ENCODE measurements at places on chromosomes 5 and 9. TPM values are rescaled to one million over a fixed set of nuclear protein-coding genes. Genes with fewer than 3 reads are reported as not detected.
A peak's percentile ranks its signal among the peaks of the same experiment; 100 is the strongest.

ODF2 gene
- polyA plus RNA-seq: 54.5 TPM

ADAMTS13 gene
- polyA plus RNA-seq: 9.8 TPM

BRINP1 gene
- 0.14 TPM for polyA plus RNA-seq

FPGS gene
- 35.5 TPM for polyA plus RNA-seq

DNA sequence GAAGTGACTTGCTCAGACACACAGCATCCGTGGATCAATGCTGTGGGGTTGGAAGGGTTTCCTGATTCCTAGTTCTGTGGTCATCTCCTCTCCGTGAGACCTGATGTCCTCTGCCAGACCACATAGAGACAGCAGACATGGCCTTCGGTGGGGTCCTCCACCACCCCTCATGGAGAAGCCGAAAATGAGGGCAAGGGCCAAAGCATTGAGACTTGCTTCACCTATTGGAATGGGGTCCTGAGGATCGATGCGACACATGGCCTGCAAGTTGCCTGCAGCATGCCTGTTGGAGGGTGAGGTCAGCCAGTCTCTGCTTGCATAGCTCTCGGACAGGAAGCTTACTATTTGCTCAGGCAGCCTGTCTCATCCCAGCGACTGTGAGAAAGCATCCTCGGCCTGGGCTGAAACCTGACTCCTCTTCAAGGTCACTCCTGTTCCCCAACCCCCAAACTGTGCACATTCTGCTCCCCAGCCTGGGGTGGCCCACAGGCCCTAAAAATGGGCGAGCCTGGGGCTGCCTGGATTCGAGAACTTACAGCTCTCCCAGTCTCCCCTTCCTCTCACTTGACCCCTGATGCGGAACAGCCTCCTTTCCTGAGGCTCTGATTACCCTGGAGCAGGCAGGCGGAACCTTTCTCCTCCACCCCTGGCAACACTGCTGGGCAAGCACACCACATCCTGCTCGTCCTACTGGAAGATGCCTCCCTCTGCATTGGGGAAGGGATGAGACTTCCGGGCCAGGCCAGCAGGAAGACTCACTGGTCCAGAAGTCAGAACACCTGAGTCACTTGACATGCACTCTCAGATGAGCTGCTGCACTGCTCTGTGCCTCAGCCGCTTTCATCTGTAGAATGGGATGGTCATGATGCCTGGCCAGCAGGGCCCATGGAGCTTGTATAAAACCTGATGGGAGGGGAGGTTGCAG is 186.9 kb downstream of the RGS3 start:
- DNase-seq: no peak

DNA sequence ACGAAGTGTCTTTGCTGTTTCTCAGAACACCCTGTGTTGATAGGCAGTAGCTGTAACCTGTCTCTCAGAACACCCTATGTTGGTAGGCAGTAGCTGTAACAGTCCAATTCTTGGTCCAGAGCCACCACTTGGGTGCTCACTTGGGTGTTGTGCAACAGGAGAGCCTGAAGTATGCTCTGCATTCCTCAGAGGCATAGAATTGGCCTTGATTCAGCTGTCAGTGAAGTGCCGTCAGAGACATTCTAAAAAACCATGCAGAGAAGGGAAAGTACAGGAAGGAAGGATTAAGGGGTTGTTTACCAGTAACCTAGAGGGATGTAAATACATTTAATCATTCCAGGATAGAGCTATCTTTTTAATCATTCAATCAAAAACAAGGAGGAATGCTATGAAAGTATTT is 231.2 kb downstream of the ARRDC3 start:
- peak; percentile 75 for DNase-seq

- no peak for DNase-seq
Observed at GRCh38 chr5:32223972-32224609, 50.0 kb upstream of the GOLPH3 start.

GRCh38 chr5:96031811-96032261 is 70.2 kb upstream of the ELL2 start:
- no peak for DNase-seq

GRCh38 chr5:116088062-116088461 is 3.2 kb downstream of the COMMD10 start:
- no peak for DNase-seq

DNA sequence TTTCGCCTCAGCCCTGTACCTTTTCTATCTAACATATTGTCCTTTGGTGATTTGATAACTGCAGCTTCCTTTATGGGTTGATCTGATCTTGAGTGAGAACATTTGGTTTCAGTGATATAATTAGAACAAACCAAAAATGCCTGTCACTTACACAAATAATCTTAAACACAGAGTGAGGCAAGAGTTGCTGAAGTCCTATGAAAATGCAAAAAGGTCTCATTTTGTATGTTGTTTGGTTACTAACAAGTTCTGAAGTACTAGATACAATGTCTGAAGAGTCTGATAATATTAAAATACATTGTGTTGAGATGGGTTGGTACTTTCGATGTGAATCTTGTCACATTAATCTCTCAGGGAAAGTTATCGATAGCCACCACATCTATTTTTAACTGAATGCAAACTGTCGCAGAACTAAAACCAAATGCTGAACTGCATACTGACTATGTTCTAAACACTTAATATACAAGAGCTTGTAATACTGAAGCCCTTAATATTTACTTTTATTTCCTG is 70.4 kb upstream of the TMED7 start:
- DNase-seq: peak; percentile 54

DNA sequence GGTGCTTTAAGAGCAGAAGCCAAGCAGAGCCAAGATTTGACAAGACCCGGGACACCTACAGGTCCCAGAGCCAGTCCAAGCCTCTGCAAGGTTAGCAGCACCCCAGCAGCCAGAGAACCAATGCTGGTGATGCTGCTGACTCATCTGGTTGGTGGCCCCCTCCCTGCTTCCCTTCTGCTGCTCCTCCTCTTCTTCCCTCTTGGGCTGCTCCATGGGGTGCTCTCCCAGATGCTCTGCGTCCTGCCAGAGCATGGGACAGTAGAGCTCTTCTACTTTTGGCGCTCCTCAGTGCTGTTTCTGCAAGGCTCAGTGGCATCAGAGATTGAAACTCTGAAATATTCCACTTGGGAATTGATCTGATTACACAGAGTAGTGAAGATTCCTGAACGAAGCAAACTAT is 76.1 kb upstream of the SAP30L start:
- DNase-seq: no peak

DNA sequence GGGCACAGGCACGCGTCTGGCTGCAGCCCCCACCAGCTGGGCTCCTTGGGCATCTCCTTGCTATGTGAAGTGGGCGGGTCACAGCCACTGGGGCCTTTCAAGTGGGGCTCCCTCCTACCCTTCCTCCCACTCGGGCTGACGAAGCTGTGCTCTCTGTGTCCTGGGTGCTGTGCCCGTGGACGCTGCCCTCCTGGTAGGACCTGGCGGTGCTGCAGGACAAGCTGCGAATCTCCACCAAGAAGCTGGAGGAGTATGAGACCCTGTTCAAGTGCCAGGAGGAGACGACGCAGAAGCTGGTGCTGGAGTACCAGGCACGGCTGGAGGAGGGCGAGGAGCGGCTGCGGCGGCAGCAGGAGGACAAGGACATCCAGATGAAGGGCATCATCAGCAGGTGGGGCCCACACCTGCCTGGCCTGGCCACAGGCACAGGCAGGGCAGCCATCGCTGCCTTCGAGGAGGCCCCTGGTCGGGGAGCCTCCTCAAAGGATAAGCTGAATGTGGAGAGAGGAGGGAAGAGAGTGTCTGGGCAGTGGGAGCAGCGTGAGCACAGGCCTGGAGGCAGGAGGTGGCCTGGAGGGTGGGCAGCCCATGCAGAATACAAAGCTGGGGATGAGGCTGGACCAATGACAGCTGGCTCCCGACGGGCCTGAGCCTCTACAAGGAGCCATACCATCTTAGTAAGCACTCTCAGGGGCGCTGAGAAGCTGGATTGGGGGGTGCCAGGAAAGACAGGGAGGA is 124.7 kb downstream of the DAB2IP start:
- DNase-seq: no peak

GRCh38 chr5:157914151-157914788 is 55.3 kb upstream of the CLINT1 start:
- no peak for DNase-seq

- DNase-seq: no peak
Observed at GRCh38 chr9:111953444-111953843, 56.8 kb downstream of the UGCG start.

DNA sequence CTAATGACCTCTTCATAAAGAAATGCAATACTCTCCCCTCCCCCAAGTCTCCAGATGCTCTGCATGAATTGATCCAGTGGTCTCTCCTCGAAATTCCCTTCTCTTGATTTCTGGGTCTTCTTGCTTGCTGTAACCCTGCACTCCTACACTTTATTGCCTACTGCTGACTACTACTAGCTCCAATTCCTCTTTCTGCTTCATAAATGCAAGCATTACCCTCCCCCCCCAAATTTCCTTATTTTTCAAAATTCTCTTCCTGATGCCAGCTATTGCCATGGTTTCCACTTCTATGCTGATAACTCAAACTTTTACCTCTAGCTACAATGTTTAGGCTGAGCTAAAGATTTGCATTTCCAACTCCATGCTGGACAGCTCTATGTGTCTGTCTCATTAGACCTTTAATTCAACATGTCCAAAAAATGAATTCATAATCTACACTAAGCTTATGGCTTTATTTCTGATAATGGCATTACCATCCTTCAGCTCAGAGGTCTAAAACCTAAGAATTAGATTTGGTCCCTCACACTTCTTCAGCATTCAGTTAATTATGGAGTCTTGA is 1.4 kb downstream of the ZBTB26 start:
- DNase-seq: no peak
